ENCODE measurements at places on chromosomes 2 and 18.

DNA sequence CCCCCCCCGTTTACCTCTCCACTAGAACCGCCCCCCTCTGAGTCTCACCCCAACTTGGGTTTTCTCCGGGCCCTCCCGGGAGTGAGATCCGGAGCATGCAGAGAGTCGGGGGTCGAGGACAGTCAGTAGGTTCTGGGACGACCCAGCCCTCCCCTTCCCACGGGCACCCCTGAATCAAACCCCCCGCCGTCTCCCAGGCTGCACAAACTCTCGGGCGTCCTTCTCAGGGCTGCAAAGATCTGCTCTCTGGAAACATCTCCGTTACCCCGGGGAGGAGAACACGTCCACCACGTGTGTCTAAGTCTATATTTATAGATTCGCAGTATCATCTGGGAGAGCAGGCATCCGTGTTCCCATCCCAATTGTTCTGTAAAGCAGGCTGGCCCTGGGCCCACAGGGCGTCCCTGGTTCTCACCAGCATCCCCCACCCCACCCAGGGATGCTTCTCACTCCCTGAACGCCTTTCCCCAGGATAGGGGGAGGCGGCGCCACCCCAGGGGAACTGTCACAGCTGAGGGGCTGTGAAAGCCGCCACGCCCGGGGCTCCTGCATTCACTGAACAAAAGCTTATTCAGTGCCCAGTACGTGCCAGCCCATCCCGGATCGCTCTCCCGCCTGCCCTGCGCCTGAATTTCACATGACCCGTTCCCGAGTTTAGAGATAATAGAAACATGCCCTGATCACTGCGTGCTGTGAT is 765 bp upstream of the DIPK1C start:
- DNase-seq: no peak

GRCh38 chr2:23386339-23387220 is 1.6 kb downstream of the KLHL29 start:
- no peak for DNase-seq

GRCh38 chr2:8927510-8928455 is 75.7 kb downstream of the MBOAT2 start:
- DNase-seq: no peak

- no peak for DNase-seq
Observed at GRCh38 chr2:48982887-48983435, 171.4 kb downstream of the FSHR start.
